Stomach (tissue), 19 donors: ENCODE measurements at places on chromosomes 16 and 17. TPM values are rescaled to one million over a fixed set of nuclear protein-coding genes. Genes with fewer than 3 reads are reported as not detected.

DNA sequence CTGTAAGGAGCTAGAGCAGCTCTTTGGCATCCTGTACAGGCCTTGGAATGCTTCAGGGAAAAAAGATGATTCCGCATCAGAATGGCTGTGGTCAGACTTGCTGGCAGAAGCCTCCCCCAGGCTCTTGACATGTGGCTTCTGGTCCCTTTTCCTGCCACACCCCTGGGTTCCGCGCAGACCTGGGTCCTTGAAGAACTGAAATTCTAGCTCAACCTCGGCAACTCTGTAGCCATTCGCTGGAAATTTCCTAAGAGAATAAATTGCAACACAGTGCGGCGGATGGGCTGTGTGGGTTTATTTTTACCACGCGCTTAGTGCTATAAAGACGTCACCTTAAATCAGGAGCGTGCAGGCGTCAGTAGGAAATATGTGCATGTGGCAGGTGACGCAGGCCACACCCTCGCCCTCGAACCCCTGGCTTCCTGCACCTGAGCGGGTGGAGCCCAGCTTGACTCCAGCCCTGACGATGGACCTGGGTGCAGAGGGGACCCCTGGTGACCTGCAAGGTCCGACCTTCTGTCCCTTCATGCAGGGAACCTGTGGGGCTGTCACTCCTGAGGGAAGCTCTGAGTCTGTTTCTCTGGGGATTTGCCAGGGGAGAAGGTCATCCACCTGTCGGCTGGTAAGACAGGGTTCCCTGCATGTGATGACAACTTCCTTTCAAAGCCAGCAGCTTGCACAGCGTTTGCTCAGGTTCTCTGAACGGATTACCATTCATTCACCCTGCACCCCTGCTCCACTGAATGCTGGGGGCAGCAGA is 46.3 kb downstream of the METRNL start:
- no peak overlapping the region for H3K27ac ChIP-seq
- no peak overlapping the region for H3K4me3 ChIP-seq
- peaks cover 41% of the 10 kb centered on the region for H3K27me3 ChIP-seq
- DNase-seq, result no peak
- H3K36me3 ChIP-seq, result no peaks in the 10 kb centered on the region

DNA sequence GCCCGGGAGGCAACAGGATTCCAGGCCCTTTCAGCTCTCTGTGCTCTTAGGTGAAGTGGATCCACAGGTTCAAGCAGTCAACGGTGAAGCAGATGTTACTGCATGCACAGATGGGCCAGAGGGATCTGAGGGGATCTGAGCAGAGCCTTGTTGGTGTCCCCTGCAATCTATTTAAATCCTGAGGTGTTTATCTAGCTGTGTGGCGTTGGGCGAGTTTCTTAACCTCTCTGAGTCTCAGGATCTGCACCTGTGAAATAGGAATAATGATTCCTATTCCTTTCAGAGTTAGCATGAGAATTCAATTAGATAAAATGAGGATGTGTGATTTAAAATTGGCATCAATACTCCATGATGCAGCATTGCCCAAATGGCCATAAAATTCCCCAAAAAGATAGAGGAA is 237.3 kb upstream of the CDH5 start:
- DNase-seq, result no peak
- no peaks in the 10 kb centered on the region for H3K36me3 ChIP-seq
- H3K4me3 ChIP-seq, result no peak overlapping the region
- no peak overlapping the region for H3K27ac ChIP-seq
- no peaks in the 10 kb centered on the region for H3K4me1 ChIP-seq

KRT9 gene
- not detected for polyA plus RNA-seq

SUPT4H1 gene
- 68.9 TPM for polyA plus RNA-seq

CFDP1 gene
- polyA plus RNA-seq, result 126 TPM

SCGB1C2 gene
- polyA plus RNA-seq, result not detected

JMJD8 gene
- polyA plus RNA-seq, result 27.6 TPM

ZNF19 gene
- 1.1 TPM for polyA plus RNA-seq
